Dermis microvascular lymphatic vessel endothelial cell (primary cell): ENCODE measurements at places on chromosomes 7 and 10. TPM values are rescaled to one million over a fixed set of nuclear protein-coding genes. Genes with fewer than 3 reads are reported as not detected.

DNA sequence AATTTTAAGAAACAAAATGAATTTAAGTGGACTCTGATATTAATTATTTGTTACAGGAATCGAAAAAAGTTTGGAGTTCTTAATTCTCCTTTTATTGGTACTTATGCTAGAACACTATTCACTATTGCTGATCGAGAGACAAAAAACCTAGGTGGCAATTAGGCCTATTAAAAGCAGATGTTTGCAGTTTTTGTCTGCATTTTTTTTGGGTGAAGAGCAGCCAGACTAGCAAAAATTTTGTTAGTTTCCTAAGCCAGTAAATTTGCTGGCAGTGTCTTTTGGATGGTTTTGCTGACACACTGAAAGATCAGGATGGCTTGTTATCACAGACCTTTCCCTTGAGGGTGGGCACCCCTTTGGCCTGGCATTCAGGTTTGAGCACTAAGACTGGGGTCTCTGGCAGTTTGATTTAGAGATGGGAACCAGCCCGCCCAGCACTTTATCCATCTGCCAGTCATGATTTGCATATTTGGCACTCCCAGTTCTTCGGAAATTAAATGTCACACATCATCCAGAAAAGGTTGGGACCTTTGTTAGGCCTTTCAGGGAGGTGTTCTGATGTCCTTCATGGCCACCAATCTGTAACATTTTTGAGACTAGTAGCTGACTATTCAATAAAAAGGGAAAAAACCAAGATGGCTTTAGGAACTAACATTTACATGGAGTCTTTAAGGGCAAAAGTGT is 57.3 kb downstream of the INPP5F start:
- DNase-seq: peak; percentile 71

GRCh38 chr7:114086537-114086913 is 167.7 kb upstream of the PPP1R3A start:
- DNase-seq: no peak

DNA sequence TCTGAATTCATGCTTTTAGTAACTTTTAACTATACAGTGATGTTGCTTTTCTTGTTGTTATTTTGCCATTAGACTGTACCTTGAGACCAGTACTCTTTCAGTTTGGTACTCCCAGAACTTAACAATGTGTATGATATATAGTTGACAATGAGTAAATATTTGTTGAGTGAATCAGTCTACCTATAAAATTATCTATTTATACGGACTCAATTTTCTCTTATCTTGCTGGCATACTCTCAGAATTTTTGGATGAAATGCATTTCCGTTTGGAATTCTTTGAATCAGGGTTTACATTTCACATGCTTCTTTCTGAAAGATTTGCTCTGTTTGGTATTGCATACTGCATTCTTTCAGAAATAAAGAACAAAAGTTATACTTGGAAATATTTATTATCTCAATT is 47.8 kb upstream of the LRRC17 start:
- DNase-seq: no peak

DNA sequence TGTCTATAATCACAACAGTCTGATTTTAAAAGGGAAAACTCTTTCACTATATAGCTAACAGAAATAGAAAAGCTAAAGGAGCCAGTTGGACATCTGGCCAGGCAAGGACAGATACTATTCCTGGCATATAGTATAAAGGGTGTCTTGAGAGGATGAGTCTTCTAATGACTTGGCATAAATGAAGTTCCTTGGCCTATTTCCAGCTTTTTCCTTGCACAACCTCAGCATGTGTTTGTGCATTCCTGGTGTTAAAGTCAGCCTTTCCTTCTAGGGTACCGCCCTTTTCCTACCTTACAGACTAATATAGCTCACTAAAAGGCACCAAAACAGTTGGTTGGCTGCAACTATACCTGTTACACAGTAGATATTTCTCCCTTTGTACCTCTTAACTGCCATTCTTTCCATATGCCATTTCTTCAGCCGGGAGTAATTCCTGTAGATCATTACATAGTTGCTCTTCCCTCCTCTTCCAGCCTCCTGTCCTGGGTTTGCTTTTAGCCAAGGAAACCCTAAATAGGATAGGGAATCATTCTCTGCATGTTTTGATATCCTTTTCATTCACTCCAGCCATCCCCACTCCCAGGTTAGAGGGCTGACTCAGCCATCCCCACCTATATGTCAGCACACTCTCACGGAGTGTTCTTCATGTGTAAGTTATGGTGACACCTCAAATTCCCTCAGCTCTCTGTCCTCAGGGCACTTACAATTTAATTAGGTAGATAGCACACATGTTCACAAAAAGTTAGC is 102.1 kb upstream of the MDFIC start:
- DNase-seq: peak; percentile 83

- no peak for DNase-seq
Measured at GRCh38 chr7:128437426-128438332, 18.0 kb upstream of the HILPDA start.

DNA sequence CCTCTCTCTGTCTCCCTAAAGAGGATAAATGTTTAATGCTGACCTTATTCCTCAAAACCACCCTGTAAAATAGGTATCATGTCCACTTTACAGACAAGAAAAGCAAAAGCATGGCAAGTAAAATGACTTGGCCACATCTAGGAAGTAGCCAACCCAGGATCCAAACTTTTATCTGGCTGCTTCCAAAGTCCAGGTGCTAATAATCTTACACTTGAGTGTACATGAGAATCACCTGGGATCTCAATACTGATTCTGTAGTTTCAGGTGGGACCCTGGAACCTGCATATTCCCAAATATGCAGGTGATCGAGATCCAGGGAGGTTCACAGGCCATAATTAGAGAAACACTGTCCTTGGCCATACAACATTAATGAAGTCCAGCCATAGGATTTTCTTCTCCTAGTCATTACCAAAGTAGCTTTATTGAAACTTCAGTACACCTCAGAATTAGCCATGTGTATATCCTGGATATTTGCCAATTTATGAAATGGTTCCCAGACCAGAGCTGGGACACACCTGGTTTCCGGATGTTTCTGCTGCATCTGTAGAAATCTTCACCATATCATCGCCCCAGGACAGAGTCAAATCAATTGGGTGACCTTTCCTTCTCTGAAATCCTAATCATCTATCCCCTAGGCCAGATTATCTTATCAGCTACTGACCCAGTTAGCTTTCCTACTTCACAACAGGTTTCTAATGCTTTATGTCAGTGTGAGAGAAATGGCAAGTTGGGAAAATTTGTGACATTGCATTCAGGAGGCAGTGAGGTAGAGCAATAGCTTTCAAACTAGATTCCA is 119.1 kb upstream of the KMT2E start:
- DNase-seq: no peak

- no peak for DNase-seq
Measured at GRCh38 chr10:69317626-69318105, 39.4 kb downstream of the HK1 start.

DNA sequence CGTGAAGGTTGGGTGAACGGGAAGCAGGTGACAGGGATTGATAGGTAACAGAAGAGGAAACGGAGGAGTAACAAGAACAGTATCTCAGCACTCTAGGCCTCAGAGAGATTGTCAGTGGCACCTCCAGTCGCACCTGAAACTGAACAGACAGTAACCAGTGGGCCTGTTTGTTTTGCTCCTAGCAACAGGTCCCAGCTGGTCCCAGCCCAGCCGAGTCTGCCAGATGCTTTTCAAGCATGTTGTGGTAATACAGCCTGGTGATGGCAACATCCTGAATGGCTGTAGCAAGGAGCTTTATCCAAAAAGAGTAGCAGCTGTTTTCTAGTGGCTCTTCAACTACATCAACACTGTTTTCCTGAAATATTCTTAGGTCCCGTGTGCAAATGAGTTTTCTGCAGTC is 4.7 kb downstream of the CACNB2 start:
- DNase-seq: no peak

DNA sequence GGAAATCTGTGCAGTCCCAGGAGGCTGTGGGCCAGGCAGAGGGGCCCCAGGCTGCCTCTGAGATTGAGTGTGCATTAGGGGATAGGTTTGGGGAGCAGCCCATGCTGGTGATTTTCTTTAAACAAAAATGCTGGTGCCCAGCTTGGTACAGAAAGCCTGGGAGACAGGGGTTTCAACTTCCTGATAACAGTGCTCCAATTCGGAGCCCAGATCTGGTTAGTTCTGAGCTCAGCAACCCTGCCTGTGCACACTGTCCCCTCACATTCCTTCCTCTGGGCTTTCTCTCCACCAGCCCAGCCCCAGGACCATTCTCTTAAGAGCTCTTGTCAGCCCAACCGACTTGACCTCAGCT is 379.2 kb upstream of the ZMIZ1 start:
- no peak for DNase-seq

GRCh38 chr7:121447243-121447910 is 51.3 kb upstream of the FAM3C start:
- no peak for DNase-seq

DNA sequence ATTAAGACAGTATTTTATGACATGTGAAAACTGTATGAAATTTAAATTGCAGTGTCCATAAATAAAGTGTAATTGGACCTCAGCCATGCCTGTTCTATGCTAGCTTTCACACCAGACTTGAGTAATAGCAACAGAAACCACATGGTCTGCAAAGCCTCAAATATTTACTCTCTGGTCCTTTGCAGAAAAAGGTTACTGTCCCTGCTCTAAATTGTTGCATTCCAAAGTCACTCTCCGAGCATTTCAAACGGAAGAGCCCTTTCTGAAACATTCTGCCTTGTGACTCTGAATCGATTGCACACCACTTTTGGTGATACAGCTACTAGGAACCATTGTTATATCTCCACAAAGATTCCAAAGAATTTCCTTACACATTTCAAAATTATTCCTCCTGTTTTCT is 81.0 kb upstream of the STK17A start:
- DNase-seq: no peak

DNA sequence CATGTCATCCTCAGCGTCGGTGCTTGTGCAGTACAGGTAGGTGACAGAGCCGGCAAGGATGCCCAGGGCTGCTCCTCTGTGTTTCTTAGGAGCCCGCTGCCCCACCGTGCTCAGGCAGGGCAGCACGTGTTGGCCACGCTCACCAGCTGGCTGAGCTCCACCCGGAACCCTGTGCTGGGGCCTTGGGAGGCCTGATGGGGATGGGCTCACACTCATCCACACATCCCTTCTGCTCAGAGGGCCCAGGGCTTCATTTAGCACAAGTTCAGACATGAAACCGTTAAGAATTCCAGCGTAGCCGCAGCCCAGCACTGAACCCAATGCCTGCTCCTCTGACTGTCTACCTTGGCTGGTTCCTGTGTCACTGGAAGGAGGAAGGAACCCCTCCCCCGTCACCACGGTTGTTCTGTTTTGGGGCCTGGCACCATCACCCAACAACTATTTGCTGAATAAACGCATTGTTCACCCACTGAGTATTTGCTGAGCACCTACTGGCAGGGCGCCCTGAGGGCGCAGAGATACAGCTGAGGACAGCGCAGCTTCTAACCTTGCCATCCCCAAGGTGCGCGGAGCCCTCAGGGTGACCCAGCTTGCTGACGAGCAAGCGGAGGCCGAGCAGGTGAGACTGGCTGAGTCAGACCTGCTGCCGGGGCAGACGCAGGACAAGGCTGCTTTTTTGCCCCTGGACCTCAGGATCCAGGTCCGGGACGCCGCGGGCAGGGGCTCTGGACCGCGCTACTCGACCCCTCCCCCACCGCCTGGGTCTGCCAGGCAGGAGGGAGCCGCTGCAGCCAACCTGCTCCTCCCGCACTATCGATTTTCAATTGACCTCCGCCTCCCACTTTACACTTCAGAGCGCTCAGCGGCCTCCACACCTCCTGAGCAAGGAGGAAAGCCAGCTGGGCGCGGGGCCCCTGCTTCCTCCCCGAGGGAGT is 50.6 kb upstream of the RET start:
- DNase-seq: no peak

The HOXA10 gene
- 0.90 and 2.3 TPM in 2 replicates for total RNA-seq

The EPDR1 gene
- 1.6 and 3.7 TPM in 2 replicates for total RNA-seq

The VSTM2A gene
- total RNA-seq: not detected in 2 replicates

The ANKRD30A gene
- total RNA-seq: not detected in 2 replicates

The HKDC1 gene
- 0.13 TPM in 1 of 2 replicates, not detected in the other for total RNA-seq

The HOXA1 gene
- 0.51 and 1.0 TPM in 2 replicates for total RNA-seq
